ENCODE measurements at places on chromosomes 4 and X. TPM values are rescaled to one million over a fixed set of nuclear protein-coding genes. Genes with fewer than 3 reads are reported as not detected.

The EDA2R gene
- total RNA-seq = 0.87 TPM

DNA sequence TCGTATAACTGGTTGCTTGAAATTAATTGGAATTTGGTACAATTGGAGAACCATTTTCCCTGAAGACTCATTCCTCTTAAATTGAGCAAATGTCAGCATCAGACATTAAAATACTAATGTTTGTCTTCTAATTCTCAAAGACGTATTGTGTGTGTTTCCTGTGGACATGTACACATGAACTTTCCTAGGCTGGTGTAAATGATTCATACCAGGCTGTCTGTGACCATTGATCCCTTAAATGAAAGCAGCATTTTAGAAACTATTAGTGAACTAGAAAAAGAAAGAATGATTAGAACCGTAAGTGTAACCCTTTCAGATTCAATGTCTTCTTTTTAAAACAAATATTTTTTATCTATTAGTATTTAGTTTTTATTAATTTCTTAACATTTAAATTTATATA, 332.9 kb downstream of the PPP3CA start:
- H3K27ac ChIP-seq = no peak overlapping the region
- H3K4me1 ChIP-seq = peaks cover 12% of the 10 kb centered on the region
- H3K4me3 ChIP-seq = no peak overlapping the region
- H3K36me3 ChIP-seq = no peaks in the 10 kb centered on the region
- H3K27me3 ChIP-seq = peaks cover 9% of the 10 kb centered on the region

GRCh38 chr4:177778623-177779022, 336.4 kb upstream of the AGA start:
- H3K27me3 ChIP-seq = peaks cover 14% of the 10 kb centered on the region
- no peak overlapping the region for H3K4me3 ChIP-seq
- no peak overlapping the region for H3K27ac ChIP-seq
- no peaks in the 10 kb centered on the region for H3K36me3 ChIP-seq
- H3K4me1 ChIP-seq = no peaks in the 10 kb centered on the region

DNA sequence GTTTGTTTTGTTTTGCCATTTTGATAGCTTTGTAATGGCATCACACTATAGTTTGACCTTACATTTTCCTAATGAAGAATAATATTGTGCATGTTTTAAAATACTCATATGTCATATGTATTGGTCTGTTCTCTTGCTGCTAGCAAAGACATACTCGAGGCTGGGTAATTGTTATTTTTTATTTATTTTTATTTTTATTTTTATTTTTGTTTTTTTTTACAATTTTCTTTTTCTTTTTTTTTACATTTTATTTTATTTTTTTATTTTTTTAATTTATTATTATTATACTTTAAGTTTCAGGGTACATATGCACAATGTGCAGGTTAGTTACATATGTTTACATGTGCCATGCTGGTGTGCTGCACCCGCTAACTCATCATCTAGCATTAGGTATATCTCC, 104.6 kb upstream of the GRID2 start:
- no peak for DNase-seq
- H3K36me3 ChIP-seq = no peaks in the 10 kb centered on the region
- H3K27ac ChIP-seq = no peak overlapping the region
- no peaks in the 10 kb centered on the region for H3K4me1 ChIP-seq
- H3K4me3 ChIP-seq = no peak overlapping the region

The EFHC2 gene
- 0.25 TPM for total RNA-seq

The TMPRSS11B gene
- total RNA-seq = not detected

DNA sequence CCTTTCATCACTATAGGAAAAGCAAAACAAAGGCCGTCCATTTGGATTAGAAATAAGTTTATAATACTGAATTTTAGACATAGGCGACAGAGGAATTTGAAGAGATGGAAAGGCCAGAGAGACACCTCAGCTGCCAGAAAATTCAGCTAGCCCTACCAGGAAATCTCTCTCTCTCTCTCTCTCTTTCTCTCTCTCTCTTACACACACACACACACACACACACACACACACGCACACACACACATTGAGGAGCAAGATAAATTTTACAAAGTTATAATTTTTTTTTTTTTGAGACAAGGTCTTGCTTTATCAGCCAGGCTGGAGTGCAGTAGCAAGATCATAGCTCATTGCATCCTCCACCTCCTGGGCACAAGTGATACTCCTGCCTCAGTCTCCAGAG, 1.4 kb downstream of the XK start:
- DNase-seq = no peak
- H3K27ac ChIP-seq = no peak overlapping the region
- peaks cover 8% of the 10 kb centered on the region for H3K27me3 ChIP-seq
- no peaks in the 10 kb centered on the region for H3K36me3 ChIP-seq

- DNase-seq = no peak
- no peak overlapping the region for H3K4me3 ChIP-seq
- H3K27ac ChIP-seq = no peak overlapping the region
- H3K4me1 ChIP-seq = no peaks in the 10 kb centered on the region
These were observed 99.0 kb upstream of the FTHL17 start for GRCh38 chrX:31170792-31171191.

The TEX11 gene
- not detected for total RNA-seq

All from activated naive CD8-positive, alpha-beta T cell treated with anti-CD3 and anti-CD28 coated beads for 36 hours (primary cell).